CD4-positive, alpha-beta T cell treated with Interleukin-21 for 1 hour (primary cell): ENCODE measurements at places on chromosomes 6 and 20.

GRCh38 chr6:111477481-111477938 lies 5.5 kb downstream of the REV3L start:
- DNase-seq, result no peak

- no peak for DNase-seq
These were observed 235.4 kb downstream of the CDH4 start for GRCh38 chr20:61487346-61487996.

DNA sequence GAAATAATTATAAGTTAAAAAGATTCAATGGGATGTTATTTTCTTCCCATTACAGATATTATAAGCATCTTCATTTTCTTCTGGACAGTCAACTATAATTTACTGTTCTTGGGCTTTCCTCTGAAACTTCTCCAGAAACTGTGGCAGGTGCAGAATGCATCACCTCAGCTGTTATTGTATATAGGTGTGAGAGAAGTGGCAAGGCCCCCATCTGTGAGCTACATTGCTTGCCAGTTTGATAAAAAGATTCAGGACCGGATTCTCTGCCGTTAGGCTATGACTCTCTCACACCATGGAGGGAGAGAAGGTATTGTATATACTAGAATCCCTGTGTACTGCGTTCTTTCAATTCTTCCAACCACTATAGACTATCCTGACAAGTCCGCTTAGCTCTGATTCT lies 135.8 kb upstream of the CENPW start:
- no peak for DNase-seq

DNA sequence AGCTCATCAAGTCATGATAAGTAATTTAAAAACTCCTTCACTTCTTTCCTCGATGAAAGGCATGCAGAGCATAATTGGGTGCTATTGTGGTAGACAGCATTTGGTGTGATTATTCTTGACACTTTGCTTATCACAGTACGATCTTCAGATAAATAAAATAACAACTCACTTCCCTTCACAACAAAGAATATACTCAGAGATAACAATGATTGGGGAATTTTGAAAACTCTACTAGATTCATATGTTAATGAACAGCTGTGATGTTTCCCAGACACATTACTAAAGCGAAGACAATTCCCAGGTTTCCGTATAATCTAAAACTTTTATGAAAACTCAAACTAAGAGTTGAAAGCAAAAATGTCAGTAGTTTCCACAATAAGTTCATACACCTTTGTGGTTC lies 670.6 kb upstream of the EPHA7 start:
- no peak for DNase-seq
